HCEC 1CT (cell line): ENCODE measurements at places on chromosomes 16 and 17.

- no peak for DNase-seq
Measured at GRCh38 chr17:29012535-29012934, 6.7 kb upstream of the SEZ6 start.

DNA sequence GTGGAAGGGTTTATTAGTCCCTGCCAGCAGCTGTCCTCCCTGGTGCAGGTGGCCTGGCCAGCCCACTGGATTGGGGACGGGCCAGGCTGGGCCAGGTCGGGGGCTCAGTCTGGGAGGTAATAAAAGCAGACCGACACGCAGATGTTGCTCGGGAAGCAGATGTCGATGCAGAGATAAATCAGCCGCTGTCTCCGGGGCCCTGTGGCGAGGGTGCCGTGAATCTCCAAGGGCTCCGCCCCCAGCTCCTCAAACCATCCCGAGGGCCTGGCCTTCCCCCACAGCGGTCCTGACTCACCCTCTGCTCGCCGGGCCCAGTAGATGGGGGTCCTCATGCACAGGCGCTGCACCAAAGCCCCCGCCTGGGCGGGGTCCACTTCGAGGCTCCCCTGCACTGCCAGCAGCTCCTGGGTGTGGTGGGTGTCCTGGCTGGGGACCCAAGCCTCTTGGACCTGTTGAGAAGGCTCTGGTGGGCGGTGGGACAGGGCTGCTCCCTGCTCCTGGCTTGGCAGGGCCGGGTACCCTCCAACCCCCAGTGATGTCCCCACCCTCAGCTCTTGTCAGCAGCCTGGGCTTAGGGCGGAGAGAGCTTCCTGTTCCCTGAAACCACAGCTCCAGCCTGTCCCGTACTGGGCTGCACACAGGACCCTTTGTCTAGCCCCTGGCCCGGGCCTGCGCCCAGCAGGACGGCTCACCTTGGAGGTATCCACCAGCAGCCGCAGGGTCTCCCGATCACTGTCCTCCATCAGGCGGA, 1.2 kb downstream of the BRICD5 start:
- DNase-seq = no peak

GRCh38 chr17:80908776-80909175, 82.9 kb upstream of the CHMP6 start:
- no peak for DNase-seq

DNA sequence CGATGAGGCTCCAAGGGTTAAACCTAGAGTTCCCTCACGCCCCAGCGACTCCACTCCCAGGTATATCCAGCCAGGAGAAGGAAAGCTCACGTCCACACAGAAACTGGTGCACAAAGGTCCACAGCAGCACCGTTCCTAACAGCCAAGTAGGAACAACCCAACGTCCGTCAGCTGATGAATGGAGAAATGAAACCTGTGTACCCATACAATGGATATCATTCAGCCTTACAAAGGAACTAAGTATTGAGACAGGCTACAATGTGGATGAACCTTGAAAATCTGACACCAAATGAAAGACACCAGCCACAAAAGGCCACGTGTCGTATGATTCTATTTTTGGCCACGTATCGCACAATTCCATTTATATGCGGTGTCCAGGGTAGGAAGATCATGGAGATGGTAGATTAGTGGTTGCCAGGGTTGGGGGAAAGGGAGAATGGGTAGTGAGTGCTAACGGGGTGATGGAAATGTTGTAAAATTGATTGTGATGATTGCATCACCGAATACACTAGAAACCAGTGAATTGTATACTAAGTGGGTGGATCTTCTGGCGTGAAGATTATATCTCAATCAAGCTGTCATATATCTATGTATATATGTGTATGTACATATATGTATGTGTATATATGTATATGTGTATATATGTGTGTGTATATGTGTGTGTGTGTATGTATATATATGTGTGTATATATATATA, 30.1 kb downstream of the NLRC3 start:
- no peak for DNase-seq

DNA sequence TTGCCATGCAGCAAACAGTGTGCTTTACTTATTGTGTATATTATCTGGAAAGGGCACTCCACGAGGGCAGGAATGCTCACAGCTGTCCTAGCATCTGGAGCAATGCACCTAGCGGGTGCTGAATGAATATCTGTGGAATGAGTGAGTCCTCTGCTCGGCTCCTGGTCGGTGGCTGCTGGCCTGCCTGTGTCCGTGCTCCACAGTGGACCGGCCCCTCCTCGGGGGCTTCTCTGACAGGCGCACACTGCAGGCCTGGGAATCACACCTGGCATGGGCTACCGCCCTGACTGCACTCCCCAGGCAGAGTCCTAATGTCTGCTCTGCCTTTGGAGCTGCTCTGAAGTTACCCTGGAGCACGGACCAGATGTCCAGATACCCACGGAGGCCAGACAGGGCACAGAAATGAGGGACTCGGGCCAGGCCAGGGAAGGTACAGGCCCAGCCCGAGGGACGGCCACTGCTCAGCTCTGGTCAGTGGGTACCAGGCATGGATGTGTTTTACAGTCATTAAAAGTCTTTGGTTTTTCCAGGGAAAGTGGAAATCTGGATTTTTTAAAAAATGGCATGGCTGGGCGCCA, 21.1 kb upstream of the AKTIP start:
- no peak for DNase-seq

- DNase-seq = peak; percentile 90
Measured at GRCh38 chr16:86611525-86611855, 33.1 kb downstream of the FOXL1 start.

- no peak for DNase-seq
Measured at GRCh38 chr16:53041320-53042051, 11.2 kb downstream of the CHD9NB start.

DNA sequence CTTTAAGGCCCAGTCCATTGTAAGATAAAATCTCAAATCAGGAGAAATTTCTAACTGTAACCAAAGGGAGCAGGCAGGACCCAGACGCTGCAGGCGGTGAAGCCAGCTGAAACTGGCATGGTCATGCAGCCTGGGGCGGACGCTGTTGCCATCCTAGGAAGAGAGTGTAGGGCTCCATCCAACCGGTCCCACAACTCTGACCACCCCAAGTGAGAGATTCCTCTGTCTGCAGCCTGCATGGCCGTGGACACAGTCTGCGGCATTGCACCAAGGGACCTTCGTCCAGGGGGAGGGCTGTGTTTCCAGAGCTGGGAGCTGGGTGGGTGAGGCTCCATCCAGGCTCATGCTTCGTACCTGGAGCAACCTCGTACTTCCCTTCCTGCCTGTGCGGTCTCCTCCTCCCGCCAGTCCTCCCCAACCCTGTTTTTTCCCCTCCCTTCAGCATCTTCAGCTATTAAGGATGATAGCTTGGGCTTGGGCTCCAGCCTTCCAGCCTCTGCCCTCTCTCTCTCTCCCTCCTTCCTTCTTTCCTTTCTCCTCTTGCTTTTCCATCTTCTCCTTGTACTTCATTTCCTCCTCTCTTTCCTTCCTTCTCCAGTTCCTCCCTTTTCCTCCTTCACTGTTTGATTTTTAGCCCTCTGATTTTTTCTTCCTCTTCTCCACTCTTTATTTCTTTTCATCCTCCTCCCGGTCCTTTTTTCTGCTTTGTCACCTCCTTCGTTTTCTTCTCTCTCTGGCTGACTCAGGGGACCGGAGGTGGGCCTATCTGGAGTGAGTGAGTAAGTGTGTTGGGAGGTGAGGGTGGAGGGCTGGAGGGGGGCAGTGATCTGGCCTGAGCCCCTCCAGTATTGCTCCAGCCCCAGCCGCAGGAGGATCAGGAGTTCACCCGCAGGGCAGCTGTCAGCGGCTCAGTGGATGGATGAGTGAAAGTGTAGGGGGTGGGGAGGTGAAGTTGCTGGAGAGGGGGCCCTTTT, 17.0 kb upstream of the LHX1 start:
- DNase-seq = no peak

DNA sequence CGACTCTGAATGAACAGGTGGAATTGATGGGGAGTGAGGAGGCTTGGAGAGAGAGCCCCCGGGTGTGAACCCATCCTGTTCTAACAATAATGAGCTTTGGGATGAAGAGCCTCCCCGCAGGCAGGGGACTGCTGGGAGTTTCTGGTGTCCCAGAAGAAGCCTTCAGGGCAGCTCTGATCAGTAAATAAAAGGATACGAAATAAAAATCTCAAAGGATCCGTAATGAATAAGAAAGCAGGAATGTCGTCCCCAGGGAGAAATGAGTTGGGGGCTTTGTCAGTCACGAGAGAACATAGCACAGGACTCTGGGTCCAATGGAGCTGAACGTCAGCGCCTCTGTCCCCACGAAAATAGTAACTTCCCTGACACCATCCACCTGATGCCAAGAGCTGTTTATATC, 113.4 kb downstream of the PITPNC1 start:
- DNase-seq = no peak

DNA sequence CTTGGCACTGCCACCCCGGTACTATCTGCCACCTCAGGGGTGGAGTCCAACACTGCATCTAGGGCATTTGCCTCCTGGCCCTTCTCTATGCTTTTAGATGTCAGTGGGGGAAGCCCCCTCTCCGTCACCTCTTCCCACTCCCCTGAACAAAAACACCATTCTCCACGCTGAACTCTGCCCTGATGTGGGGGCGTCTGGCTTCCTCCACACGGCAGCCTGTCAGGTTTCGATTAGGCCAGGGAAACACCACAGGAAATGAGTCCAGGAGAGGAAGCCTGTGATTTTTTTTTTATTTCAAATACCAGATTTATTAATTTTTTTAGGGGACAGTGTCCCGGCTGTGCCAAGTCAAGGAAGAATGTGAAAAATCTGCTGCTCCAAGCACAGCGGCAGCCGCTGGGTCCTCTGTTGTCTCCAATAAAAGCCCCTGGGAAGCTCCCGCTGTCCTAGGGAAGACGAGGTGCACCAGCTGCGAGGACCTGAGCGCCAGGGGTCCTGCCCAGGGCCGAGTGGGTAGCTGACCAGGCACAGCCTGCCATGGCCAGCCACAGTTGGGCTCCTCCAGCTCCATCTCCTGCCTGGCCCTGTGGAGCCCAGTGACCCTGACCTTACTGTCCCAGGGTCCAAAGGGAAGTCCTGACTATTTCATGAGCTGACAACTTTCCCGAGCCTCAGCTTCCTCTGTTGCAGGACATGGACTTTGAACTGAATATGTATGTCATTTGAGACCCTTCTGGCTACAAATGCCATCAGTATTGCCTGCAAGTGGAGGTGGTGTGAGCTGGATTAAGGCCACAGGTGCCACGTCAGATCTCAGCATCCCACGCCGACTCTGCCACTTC, 336.7 kb downstream of the FOXL1 start:
- DNase-seq = no peak

DNA sequence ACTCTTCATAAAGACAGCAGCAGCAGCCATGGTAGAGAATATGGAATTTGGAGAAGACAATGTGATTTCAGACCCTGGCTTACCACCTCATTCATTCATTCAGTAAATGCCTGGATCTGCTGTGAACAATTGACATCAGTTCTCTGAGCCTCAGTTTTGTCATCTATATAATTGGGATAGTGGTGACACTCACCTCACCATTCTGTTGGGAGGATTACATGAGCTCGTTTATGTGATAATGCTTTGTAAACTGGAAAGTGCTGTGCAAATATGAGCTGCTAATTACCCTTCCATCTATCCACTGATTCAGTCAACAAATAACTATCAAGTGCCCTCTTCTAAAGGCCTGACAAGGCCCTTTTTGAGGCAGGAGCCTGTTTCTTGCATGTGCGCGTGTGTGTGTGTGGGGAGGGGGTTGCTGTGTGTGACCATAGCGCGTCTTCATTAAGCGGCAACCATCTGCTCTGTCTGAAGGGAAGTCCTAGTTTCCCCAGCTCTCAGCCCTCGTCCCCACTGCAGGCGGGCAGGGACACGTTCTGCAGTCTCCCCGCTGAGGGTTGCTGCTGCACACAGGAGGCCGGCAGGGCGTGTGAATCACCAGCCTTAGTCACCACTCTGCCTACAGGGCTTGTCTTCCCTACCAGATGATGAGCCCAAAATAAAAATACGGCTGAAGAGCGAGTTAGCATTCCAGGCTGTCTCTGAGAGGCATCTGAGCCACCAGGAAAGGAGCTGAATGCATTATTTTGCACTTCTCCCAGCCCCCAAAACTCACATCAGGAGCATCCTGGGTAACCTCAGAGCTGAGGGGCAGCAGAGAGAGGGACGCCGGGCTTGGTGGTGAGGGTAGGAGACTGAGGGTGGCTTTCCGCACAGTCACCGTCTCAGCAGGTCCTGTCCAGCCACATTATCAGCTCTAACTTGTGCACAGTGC, 19.9 kb downstream of the ARL4D start:
- peak; percentile 90 for DNase-seq

DNA sequence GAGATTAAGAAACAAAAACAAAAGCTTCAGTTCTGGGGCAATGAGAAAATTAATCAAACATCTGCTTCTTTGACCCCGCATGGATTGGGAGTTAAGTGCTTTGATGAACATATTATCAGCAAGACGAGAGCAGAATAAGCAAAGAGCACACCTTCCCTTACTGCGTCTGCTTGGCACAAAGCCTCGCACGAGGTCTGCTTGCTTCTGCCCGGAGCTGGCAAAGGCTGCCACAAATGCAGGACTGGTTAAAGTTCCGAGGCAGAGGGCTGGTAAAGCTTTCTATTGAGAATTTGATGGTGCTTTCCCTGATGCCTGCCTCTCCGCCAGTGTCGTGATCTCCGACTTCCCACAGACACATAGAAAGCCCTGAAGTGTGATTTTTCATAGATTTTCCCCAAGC, 17.0 kb downstream of the VAT1L start:
- DNase-seq = no peak

- DNase-seq = peak; percentile 30
Measured at GRCh38 chr17:38322156-38322779, 21.5 kb downstream of the GPR179 start.

DNA sequence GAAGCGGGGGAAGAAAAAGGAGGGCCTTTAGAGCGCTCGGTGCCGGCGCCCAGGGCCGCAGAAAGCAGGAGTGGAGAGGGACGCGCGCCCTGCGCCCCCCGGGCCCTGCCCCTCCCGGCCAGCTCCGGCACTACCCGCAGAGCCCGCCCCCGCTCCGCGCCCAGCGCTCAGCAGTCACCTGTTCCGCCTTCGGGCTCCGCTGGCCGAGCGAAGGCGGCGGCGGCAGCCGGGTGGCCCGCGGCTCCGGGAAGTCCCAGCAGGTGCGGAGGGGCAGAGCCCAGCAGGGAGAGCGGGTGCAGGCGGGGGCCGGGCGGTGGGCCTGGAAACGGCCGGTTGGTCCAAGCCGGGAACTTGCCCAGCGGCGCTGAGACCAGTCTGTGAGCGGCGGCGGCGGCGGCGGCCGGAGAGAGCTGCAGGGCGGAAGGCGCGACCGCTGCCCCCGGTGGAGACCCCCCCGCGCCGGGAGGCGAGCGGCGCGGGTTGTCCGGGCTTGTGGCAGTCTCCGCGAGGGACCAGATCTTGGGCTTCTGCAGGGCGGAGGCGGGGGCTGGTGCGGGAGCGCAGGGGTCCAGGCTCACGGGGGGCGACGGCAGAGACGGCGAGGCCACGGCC, 2.2 kb downstream of the IRX3 start:
- no peak for DNase-seq

- DNase-seq = no peak
Measured at GRCh38 chr16:80684136-80684765, 120.1 kb downstream of the CDYL2 start.
